C1 segment of cervical spinal cord (tissue), 14 donors: ENCODE measurements at places on chromosomes 2 and 18.
A peak's percentile ranks its signal among the peaks of the same experiment; 100 is the strongest.

GRCh38 chr18:56226025-56226424, 412.4 kb downstream of the TXNL1 start:
- DNase-seq, result no peak

DNA sequence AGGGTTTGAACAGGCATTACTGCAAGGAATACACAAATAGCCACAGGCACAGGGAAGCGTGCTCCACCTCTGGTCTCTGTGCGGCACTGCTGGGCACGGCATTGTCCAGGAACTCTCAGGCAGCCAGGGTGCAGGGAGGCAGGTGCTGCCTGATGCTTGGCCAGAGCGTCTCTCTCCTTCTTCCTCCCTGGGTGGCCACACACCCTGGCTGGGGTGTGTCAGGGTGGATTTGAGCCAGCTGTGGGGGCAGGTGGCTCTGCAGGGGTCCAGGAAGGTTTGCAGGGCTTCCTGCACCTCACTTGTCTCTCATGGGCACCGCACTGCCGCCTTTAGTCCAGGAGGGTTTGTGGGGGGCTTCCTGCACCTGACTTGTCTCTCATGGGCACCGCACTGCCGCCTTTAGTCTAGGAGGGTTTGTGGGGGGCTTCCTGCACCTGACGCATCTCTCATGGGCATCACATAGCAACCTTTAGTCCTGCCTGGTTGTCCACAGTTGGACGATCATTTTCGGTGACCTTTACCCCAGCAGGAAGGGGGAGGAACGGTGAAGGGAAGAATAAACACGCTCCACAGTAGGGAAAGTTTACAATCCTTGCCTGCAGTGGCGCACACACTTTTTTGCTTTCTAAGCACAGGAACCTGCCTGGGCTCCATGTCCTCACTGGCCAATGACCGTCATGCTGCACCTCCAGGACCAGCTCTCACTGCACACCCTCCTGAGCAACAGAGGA, 332.9 kb downstream of the EIPR1 start:
- DNase-seq, result no peak

GRCh38 chr2:33051586-33052360, 105.0 kb downstream of the LTBP1 start:
- DNase-seq, result no peak

DNA sequence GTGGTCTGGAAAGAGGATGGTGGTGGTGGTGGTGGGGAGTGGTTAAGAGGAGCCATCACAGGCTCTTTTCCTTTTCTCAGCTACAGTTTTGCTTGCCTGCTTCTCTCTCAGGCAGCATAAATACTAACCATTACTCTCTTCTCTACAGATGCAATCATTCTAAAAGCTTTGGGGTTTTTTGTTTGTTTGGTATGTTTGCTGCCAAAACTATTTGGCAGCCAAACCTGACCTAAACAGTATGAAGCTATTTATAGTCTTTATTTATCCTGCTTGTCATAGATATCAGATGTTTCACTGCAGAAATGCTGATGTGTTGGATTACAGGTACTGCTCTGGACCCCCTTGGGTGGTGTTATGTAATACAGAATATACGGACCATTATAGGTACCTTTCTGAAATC, 15.3 kb downstream of the SIX3 start:
- no peak for DNase-seq

DNA sequence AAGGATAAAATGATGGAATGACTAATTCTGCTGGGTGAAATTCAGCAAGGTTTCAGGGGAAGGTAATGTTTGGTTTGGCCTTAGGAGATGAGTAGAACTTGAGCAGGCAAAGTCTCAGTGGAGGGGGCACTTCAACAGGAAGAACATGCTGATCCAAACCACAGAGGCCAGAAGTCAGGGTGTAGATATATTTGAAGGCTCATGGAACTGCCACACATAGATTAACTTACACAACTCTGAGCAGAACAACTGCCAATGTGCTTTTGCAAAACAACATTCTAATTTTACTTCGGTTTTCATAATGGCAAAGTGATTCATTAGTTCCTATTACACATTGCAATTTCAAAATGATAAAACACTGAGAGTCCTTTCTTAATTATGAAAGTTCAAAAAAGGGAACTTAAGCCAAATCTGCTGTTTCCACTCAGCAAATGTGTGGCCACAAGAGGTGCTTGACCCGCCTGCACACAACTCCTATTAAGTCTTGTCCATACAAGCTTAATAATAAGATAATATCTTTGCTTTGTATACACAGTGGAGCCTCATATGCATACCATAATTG, 284.8 kb downstream of the MREG start:
- DNase-seq, result no peak

- DNase-seq, result no peak
Observed at GRCh38 chr2:192535956-192536921, 341.5 kb upstream of the TMEFF2 start.

- no peak for DNase-seq
Observed at GRCh38 chr18:50396005-50396660, 21.3 kb downstream of the SKA1 start.

DNA sequence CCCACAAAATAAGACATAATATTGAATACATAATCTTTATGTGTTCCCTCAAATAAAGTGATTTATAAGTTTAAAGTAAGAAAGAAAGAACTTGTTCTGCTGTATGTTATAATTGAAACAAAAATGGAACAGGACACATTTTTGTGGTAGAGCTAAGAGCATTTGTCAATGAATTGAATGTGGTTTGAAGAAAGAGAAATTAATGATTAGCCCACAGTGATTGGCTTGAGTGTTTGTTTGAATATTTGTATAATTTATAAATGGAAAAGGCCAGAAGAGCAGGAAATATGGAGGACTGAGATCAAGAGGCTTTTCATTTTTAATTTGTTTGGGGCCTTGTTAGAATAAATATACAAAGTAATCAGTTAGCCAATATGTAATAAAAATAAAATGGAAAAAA, 395.1 kb upstream of the CDH19 start:
- DNase-seq, result no peak

DNA sequence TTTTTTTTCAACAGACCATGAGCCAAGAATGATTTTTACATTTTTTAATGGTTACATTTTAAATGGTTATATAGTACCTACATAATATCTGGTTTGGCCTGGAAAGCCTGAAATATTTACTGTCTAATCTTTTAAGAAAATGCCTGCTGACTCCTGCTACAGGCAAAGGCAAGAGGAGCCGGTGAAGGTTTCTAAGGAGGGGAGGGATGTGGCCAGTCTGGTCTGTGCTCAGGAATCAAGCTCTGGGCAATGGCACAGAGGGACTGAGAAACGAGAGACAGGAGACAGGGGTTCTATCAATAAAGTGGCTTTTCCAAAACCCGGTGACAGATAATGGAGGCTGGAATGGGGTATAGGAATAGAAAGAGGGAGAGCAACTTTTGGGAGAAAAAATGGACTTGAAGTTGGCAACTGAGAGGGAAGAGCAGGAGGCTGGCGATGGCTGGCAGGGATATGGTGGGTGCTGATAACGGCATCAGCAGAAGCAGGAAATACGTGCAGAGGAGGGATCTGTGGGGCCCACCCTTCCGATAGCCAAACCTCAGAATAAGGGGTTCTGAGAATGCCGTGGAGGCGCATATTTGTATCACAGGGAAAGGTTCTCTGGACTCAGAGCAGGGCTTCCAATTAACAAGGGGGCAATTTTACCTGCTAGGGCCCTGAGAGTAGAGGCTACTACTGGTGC, 64.0 kb upstream of the DNMT3A start:
- DNase-seq, result no peak

DNA sequence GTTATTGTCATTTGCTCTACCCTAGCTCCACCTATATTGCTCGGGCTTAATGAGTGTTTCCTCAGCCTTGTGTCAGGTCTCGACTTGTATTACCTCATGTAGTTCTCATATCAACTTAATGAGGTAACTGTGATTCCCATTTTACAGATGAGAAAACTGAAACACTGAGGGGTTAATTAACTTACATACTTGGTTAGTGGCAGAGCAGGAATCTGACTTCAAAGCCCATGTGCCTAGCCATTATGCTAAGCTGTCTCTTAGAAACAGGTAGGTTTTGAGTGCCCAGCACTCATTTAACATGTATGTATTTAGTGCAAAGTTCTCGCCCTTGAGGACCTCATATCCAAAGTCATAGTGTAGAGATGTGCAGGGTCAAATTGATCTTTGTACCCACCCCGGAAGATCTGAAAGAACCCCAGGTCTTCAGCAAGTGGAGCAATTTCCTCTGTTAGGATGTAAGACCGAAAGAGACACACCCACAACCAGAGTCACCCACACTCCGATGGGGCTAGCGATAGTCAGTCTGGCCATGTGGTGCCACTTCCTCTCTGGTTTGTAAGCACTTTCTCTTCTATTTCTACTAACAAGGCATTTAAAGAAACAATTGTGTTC, 121.0 kb upstream of the SLC39A10 start:
- peak; percentile 9 for DNase-seq

DNA sequence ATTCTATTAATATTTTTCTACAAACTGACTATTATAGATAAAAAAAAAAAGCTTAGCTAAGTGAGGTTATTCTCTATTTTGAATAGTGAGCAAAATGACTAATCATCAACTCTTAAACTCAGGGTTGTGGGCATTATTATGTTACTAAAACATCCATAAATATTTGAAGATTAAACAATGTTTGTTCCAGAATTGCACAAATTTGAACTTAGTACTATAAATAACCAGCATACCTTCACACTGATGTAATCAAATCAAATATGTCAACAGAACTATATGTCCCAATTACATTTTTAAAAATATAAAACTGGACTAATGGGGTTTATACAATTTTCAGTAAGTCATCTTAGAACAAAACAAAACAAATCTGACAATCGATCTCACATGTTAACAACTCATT, 800.9 kb downstream of the LRP1B start:
- no peak for DNase-seq

DNA sequence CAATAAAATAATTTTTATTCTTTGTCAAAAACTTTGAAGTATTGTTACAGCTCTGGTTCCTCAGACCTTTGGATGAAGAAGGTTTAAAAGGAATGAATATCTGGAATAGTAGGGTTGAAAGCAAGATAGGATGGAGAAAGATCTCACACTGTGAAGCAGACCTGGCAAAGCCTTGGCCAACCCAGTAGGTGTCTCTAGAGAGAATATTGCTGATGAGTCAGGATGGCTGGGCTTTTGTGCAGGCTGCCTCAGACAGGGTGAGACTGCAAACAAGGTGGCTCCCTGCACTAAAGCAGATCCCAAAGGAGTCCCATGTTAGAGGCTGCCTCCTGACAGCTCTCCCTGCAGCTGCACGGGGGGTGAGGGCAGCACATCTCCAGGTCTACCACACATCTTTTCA, 226.0 kb upstream of the ITGA4 start:
- no peak for DNase-seq

- DNase-seq, result no peak
Observed at GRCh38 chr2:120465701-120465988, 119.7 kb downstream of the INHBB start.

GRCh38 chr2:55087936-55088335, 37.7 kb upstream of the RTN4 start:
- no peak for DNase-seq

GRCh38 chr2:62447411-62447810, 58.6 kb downstream of the TMEM17 start:
- no peak for DNase-seq

DNA sequence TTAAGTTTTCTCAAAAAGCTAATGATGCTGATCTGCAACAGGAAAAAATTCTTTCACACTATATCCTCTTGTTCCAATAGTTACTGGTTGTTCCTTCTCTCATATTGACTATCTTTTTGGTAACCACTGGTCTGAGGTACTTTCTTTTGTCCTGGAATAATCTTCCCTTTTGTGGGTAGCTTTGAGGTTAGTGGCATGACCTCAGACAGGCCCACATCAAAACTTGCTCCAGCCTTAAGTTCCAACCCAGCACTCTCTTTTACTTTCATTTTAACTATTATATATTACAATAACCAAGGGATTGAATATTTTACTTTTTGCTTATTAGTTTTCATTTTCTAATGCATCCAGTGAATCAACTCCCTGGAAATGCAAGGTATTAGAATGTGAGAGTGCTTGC, 9.5 kb downstream of the REG1A start:
- no peak for DNase-seq

GRCh38 chr18:44386401-44386800, 294.3 kb upstream of the SETBP1 start:
- no peak for DNase-seq

- DNase-seq, result no peak
Observed at GRCh38 chr2:221415789-221416188, 156.3 kb downstream of the EPHA4 start.

DNA sequence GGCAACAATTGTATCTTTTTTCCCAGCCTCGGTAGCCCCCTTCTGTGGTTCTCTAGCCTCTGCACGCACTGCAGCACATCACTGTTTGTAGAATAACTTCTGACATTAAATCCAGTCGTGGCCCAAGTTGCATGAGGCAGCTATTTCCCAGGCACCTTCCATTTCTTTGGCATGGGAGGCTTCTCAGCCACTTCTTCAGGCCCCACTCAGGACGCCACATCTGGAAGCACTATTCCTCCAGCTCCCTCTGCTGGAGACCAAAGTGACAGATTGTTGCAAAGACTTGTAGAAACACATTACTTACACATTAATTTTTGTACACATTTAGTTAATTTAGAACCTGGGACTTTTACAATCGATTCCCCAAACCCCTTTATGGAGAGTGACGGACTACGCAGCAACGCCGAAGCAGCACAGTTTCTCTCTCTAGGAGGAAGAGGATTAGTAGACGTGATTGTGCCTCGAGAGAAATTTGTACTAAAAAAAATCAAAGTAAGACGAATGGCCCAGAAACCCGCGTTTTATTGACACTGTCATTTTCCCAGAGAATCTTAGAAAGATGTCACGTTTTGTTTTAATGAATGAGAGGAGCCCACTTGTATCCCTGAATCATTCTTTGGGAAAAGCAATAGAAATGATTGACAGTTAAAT, 57.8 kb upstream of the RGPD5 start:
- peak; percentile 8 for DNase-seq

- DNase-seq, result no peak
Observed at GRCh38 chr18:7333025-7333562, 102.2 kb downstream of the LRRC30 start.

GRCh38 chr2:75994759-75995158, 284.0 kb upstream of the GCFC2 start:
- no peak for DNase-seq

DNA sequence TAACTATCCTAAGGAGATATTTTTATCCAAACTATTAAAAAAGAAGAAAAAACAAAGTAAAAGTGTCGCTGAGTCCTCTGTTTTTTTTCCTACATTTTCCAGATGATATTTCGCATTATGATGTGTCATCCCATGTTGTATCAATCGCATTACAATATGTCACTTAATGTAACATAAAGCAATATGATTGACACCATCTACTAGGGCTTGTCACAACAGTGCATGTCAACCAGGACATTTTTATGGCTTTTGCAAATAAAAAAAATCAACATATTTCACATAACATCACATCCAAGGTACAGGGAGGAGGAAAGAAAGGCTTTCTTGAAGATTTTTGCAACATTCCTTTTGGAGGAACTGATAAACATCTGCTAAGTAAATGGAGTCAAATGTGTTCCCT, 308.9 kb downstream of the ETAA1 start:
- DNase-seq, result no peak
